ENCODE measurements at places on chromosomes 1 and 21.
A peak's percentile ranks its signal among the peaks of the same experiment; 100 is the strongest.

DNA sequence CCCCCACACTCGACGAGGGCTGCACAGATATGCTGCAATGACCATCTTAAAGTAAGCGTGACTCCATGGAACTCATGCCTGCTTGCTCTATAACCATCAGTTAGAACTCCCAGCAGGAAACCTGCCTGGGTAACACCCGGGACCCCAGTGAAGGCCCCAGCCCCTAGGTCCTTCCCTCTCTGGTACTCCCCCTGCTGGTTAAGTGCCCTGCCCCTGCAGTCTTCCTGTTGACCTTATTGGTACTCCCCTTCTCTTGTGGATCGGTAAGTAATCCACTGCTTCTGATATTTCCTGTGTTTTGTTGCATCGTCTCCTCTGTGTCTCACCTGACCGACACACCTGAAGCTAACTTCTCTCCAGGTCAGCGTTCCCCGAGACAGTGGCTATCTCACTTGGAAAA lies 104.8 kb upstream of the COG2 start:
- no peak for DNase-seq

- no peak for DNase-seq
These were observed 56.8 kb upstream of the SLC30A10 start for GRCh38 chr1:219985169-219985568.

- no peak for DNase-seq
These were observed 672.6 kb upstream of the NEGR1 start for GRCh38 chr1:72954943-72955342.

- no peak for DNase-seq
These were observed 3.2 kb upstream of the IL10RB start for GRCh38 chr21:33262921-33263320.

GRCh38 chr1:22665752-22666151 lies 12.7 kb downstream of the C1QB start:
- no peak for DNase-seq

GRCh38 chr1:198490224-198490623 lies 50.3 kb downstream of the ATP6V1G3 start:
- DNase-seq, result no peak

- DNase-seq, result no peak
These were observed 20.9 kb upstream of the C2CD2 start for GRCh38 chr21:41974752-41975053.

DNA sequence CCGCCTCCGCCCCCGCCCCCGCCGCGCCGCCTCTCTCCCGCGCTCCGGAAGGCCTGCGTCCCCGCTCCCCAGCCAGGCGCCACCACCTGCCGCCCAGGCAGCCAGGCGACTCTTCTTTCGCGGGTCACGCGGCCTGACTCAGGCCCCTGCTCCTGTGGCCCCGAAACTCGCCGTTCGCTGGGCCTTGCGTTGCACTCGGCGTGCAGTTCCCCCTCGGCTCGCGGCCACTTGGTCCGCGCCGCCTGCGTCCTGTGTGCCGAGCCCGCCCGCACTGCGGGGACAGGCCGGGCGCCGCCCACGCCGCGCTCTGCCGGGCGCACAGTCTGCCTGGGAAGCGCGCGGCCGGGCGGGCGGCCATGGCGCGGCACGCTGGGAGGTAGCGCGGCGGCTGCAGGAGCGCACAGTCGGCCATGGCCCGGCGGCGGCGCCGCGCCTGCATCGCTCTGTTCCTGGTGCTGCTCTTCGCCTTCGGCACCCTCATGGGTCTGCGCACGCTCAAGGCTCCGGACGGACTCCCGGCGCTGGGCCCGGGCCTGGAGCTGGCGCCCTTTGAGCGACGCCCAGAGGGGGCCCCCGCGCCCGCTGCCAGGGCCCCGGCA lies at the start of gene MANEAL:
TSS of gene MANEAL (plus strand) at position 75 of the 599 bp plus-strand sequence. CDS start at position 411, 336 bp downstream.
- peak; percentile 63 for DNase-seq

DNA sequence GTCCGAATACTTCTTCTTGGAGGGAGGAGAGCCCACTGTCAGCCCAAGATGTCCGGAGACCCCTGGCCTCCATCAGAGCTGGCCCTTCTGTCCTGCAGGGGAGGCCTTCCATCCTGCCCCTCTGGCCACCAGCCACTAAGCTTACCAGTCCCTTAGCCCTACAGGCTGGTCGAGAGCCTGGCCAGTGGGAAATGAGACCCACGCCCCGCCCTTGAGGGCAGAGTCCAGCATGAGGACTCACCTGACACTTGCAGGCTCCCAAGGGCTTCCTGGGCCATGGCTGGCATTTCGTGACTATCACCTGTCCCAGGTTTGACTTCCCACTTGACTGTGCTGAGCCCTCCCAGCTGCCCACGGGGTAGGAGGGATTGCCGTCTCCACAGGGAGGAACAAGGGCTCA lies 361.8 kb upstream of the VAMP3 start:
- no peak for DNase-seq

DNA sequence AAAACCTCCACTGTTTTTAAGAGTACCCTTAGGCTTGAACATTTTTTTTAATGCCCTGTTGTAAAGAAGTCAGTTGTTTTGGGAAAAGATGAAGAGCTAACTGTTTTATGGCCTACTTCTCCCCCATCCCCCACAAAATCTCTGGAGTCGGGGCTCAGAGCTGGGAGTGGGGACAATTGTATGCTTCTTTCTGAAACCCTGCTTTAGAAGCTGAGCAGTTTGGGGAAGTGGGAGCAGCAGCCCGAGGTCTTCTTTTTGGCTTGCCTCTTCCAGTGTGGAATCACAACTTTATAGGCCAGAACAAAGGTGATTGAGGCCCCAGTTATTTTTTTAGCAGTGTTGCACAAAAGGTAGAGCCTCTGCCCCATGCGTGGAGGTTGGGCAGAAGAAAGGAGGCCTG lies 25.2 kb downstream of the PPP2R5A start:
- no peak for DNase-seq

- no peak for DNase-seq
These were observed 12.7 kb downstream of the DHCR24 start for GRCh38 chr1:54874079-54874830.

DNA sequence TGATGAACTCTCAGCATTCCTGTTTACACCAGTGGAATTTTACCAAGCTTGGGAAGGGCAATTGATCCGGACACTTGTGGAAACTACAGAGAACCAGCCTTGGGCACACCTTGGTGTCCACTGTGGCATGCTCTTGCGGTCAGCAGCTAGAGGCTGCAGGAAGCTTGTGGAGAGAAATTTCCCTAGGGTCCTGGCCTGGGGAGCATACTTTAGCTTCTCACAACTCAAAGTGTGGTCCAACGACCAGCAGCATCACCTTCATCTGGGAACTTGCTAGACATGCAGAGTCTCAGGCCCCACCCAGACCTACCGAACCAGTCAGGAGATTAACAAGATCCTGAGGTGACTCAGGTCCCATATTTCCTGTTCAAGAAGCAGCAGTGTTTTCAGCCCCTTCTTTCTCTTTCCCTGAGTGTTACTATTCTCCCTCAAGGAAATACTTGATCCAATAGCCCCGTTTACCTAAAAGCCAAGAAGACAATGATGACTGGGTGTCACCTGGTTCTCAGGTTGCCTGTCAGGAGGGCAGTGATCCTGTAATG lies 55.7 kb upstream of the KCNE2 start:
- no peak for DNase-seq

Measured in NCI-H1105 (cell line).